Stimulated activated CD8-positive, alpha-beta memory T cell treated with anti-CD3 and anti-CD28 coated beads, Interleukin-2, amount 100 ng/mL, for 1 hour (primary cell): ENCODE measurements at places on chromosomes 7 and 10.

DNA sequence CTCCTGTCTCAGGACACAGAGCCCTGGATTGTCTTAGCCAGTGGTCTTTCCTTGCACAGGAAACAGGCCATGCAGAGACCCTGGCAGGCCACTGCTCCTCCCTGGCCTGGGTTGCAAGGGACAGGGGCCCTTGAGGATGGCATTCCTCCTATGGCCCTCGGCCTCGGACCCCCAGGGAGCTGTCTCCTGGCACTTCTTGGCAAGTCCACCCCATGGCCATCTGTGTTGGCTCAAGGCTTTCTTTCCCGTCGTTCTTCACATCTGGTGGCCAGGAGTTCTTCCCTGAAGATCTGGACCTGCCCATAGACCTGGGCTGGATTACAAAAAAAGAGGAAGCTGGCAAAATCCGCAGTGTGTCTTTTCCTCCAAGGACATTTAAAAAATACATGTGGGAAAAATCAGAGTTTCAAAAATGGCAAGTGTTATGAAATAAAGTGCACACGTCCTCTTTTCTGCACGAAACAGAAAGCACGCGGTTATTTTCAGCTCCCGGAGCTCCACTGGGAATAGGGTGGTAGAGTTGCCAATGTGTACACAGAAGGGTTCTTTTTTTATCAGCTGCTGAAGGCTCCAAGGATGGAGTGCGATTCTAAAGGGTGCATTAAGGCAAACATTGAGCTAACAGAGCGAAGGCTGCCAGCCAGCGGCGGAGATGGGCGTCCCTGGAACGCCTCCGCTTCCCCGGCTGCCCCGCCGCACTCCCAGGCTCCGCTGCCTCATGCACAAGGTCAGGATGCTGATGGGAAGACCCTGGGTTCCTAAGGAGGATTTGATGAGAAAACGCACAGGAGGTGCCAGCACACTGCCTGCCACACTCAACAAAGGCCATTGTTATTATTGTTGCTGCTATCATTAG is 62.8 kb upstream of the FAM20C start:
- DNase-seq: no peak

DNA sequence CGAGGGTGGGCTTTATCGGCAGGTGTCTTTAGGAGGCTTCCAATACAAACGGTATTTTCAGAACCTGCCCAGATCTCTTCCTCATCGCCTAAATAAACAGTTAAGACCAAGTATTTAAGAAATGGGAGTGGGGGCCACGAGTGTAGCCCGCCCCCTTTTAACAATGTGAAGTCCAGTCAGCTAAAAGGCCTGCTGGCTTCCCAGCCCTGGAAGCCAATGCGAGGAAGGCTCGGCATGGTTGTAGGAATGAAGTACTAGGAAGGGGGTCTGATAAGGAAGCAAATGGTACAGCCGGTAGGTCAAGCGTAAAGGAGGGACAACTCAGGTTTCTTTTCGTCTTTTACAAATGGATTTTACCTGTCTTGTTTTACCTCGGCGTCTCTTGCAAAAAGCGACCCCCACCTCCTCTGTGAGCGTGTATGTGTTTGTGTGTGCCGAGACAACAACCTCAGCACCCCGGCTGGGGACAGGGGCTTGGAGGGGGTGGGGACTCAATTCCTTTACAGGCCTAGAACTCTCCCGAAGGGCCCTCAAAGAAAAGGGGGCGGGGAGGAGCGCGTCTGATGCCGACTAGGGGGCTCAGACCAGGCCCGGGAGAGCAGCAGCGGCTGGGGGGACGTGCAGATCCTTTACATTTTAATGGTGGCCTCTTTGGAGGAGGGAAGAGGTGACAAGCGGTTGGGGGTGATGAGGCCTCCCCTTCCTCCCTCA is 147.6 kb downstream of the GPR85 start:
- DNase-seq: peak; percentile 4

DNA sequence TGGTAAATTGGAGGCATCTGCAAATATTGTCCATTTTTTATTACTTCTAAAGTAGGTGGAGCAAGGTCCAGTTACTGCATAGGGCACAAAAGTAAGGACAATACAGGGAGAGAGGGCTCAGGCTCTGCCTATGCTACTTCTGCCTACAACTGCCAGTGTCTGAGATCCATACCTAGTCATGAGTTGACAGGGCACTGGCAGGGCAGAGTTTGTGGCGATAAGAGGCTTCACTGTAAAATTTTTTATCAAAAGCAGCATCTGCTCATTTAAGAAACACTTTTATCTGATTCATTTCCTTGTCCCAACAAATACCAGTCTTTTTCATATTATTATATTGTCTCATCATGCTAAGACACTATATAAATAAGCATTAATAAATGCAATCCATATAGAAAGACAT is 178.0 kb downstream of the LRRN3 start:
- DNase-seq: no peak

GRCh38 chr7:77383333-77383740 is 32.8 kb downstream of the GSAP start:
- no peak for DNase-seq

DNA sequence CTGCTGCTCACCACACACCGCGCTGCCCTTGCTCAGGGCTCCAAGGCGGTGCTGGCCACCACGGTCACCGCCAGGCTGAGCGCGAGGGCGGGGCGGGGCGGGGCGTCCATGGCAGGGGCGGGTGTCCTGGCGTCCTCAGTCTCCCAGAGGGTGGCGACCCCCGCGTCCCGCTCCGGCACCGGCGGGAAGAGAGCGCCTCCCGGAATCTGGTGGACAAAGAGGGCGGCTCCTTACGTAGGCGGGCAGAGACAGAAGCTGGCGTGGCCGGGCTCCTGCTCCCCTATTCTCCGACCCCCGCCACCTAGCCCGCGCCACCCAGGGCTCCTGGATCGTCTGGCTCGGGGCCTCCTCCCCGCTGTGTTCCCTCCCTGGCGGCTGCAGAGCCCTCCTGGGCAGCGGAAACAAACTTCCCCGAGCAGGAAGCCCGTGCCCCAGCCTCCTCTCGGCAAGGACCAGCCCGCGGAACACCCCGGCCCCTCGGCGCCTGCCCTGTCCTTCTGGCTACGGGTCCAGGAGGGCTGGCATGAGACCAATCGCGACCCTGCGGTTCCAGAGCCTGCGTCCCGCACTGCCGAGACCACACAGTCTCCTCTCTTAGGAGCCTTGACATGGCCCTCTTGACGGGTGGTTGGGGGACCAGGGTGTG is 133.8 kb upstream of the ZNF92 start:
- no peak for DNase-seq

DNA sequence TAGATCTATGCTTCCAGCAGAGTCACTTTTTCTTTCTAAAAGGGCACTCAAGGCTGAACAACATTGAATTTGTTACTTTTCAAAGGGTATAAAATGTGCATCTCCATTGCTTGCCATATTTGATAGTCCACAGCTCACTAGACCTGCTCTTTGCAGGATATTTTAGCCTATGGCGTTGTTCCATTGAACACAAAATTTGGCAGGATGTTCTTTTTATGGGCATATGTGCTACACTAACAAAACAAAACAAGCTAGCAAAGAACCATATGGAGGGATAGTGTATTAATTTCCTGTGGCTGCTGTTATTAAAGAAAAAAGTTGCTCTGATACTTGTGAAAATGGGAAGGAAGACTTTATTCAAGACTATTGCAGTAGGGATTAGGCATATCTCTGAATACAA is 828.7 kb downstream of the TYW1 start:
- DNase-seq: no peak

- no peak for DNase-seq
Measured at GRCh38 chr10:51405580-51406351, 293.6 kb downstream of the CSTF2T start.

DNA sequence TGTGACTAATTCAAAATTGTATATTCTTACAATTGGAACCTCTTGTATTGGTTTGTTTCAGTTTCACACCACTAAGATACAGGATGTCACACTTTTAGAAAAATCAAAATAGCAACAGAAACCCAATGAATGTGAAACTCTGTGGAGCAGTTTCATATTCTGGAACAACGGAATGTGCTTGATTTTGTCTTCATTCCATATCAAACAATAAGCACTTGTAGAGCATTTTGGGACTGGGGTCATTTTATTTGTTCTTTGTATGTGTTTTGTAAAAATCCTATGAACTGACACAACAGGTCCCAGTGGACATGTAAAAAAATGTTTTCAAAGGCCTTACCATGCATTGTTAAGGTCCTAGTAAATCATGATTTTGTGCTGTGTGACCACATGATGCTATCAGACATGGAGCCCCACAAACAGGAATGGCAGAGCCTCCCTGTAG is 123.1 kb downstream of the DKK1 start:
- DNase-seq: no peak

DNA sequence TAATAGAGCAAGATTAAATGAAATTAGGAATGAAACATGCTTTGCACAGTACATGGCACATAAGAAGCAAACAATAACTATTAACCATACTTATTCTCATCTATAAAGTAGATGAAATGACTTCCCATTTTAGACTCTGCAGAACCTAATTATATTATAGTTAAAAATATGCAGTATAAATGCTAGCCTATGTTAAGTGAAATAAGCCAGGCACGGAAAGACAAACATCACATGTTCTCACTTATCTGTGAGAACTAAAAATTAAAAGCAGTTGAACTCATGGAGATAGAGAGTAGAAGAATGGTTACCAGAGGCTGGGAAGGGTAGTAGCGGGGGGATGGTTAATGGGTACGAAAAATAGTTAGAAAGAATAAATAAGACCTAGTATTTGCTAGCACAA is 247.0 kb downstream of the PRKG1 start:
- no peak for DNase-seq

GRCh38 chr7:103966593-103967277 is 22.7 kb downstream of the RELN start:
- DNase-seq: no peak

DNA sequence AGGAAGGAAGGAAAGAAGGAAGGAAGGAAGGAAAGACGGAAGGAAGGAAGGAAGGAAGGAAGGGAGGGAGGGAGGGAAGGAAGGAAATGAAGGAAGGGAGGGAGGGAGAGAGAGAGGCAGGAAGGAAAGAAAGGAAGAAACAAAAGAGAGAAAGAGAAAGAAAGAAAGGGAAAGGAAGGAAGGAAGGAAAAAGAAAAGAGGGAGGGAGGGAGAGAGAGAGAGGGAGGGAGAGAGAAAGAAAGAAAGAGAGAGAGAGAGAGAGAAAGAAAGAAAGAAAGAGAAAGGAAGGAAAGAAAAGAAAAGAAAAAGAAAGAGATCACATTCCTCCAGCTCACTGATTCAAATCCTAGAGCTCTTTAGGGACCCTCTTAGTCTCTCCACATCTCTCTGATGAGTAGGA is 24.7 kb downstream of the ELN start:
- no peak for DNase-seq

DNA sequence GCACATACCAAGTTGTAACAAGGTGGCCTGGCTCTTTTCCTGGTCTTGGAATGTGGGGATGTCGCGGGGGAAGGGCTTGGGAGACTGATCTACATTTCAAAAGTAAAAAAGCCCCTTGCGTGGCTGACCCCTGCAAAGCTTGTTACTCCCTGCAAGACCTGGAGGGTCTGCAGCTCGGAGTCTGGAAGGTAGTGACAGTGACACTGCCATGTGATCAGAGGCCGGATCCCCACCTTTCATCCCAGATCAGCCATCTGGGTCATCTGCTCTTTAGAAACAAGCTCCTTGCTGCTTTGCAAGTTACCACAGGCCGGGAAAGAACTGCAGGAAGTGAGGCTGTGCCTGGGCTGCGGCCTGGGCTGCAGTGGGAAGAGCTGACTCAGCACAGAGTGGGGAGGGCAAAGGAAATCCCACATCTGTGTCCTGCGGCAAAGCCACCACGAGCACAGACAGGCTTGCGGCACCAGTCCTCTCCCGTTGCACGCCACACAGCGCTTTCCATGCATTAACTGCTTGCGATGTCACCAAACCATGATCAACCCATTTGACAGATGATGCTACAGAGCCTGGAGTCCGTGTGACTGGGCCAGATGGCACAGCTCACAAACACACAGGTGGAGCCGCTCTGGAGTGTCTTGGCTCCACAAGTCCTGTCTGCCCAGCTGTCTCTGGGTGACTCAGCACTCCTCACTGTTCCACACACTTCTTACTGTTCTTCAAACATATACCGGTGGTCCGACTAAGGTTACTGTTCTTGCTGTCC is 97.7 kb downstream of the SH3PXD2A start:
- no peak for DNase-seq

- DNase-seq: no peak
Measured at GRCh38 chr7:155950898-155951553, 138.8 kb upstream of the SHH start.

- no peak for DNase-seq
Measured at GRCh38 chr7:14761510-14762296, 140.8 kb downstream of the DGKB start.

DNA sequence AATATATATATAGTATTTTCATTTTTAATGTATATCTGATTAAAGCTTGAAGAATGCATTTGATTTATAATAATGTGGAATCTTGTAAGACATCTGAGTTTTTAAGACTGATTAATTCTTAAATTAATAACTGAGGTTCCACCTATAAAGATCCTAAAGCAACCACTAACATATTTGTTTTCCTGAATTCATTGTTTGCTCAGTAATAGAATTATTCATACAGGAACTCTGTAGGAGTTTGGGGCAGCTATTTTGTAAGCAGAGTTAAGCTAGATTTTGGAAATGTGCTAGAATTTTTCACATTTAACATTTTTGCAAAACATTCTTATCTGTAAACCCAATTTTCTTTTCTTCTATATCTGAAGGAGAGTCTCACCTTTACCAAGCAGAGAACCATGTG is 88.9 kb downstream of the NRCAM start:
- no peak for DNase-seq

DNA sequence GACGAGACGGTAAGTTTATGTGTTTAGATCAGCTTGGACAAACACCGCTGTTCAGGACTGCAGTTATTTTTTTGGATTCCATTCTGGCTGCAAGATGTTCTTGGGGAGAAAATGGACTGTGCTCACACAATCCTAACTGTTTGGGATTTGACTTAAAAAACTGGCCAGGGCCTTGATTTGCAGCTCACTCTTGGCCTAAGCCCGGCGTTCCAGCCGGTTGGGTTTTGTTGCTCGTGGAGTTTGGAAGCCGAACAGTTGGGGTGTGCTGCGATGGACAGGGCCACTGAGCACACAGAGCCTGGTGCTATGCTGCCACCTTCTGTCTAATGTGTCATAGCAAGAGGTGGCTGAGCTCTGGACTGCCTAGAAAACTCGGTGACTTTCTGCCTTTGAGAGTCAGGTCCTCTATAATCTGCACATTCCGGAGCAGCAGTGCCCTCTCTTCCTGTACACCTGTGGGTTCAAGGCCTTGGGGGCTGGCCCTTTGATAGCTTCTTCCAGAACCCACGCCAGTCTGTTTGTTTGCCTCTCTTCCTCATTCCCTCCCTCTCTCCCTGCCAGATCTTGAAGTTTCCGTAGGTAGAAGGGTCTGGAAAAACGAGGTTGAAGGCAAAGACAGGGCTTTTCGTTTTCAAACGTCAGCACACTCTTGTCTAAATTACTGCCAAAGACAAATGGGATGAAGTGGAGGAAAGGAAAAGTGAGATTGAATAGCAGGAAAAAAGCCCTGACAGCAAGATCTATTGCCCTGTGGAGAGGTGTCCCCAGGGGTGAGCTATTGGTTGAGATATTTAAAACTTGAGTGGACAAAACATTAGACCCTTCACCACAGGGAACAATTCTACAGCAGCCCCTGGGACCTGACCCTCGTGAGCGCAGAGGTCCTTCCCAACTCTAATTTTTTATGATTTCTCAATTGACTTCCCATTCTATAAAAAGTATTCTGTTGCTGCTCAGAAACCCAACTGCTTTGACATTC is 167.5 kb upstream of the HABP2 start:
- DNase-seq: peak; percentile 15
